ENCODE measurements at places on chromosomes 3 and 15. TPM values are rescaled to one million over a fixed set of nuclear protein-coding genes. Genes with fewer than 3 reads are reported as not detected.

DNA sequence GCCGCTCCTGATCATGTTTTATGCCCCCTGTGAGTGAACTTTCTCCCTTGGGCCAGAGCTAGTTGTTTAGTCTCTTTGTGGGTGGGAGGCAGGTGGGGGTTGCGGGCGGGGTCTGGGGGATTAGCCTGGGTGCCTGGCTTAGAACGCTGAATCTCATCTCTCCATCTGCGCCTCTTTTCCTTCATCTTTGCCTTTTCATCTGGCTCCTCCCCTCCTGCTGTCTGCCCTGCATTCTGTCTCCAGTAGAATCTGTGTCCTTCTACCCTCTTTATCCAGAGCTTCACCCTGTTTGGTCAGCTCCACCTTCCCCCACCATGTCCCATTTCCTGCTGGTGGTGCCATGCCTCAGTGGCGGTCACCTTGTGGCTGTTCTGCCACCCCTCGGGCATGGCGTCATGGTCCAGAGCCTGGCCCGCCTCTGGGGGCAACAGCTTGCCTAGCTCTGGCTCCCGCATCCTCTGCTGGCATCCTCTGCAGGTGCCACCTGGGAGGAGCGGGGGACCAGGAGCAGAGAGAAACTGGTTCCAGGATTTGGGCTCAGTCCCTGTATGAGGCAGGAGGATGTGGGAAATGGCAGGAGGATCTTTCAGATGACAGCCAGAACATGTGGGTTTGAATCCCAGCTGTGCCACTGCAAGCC is 44.3 kb downstream of the PDIA5 start:
- DNase-seq: no peak

DNA sequence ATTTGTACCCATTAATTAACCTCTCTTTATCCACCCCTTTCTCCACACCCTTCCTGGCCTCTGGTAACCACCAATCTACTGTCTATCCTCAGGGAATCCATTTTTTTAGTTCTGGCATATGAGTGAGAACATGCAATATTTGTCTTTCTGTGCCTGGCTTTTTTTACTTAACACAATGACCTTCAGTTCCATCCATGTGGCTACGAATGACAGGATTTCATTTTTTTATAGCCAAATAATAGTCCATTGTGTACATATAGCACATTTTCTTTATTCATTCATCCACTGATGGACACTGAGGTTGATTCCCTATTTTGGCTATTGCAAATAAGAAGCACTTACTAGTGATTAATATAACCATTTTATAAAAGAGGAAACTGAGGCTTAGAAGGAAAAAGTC is 109.9 kb upstream of the NANOGP8 start:
- no peak for DNase-seq

- no peak for DNase-seq
Measured at GRCh38 chr3:129953621-129954020, 20.9 kb upstream of the TRH start.

DNA sequence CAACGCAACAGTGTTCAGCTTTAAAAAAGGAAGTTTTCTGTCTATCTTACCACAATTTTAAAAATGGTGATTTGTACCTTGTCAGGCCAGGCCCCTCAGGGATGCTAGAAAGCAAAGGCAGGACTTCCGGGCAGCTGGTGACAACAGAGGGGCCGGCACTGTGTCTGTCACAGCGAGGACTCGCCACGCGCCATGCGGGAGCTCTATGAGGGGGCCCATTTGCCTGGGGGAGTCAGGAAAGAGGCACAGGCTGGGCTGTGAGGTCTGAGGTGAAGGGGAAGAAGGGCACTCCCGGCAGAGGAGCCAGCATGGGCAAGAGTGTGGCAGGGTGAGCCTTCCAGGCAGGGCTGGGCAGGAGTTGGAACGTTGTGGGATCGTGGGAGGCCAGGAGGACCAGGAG is 7.0 kb downstream of the IQSEC1 start:
- no peak for DNase-seq

GRCh38 chr3:50372349-50372748 is 13.0 kb upstream of the TMEM115 start:
- DNase-seq: no peak

GRCh38 chr15:52078197-52078875 is 34.2 kb downstream of the BCL2L10 start:
- DNase-seq: no peak

- no peak for DNase-seq
Measured at GRCh38 chr15:101324524-101325177, 29.6 kb upstream of the SNRPA1 start.

- no peak for DNase-seq
Measured at GRCh38 chr3:411226-411625, 214.7 kb downstream of the CHL1 start.

- peak; percentile 61 for DNase-seq
Measured at GRCh38 chr3:56869157-56869889, 67.6 kb upstream of the ARHGEF3 start.

DNA sequence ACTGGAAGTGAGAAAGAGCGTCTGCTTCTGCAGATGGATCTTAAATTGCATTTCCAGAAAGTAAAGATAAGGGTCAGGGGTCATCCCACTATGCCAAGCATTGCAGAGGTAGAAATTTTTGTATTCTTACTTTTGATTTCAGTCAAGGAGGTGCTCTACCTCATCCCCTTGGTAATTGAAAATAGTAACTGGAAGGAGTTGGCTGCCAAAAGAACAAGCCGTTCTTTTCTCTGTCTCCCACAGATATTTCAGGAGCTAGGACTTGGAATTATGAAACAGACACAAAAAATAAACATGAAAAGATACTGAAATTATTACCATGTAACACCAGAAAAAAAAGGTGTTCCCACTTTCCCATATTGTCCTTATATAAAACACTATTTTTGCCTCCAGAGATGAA is 309.9 kb upstream of the UMPS start:
- DNase-seq: no peak

GRCh38 chr3:75329476-75330097 is 334.5 kb upstream of the FRG2C start:
- DNase-seq: no peak

DNA sequence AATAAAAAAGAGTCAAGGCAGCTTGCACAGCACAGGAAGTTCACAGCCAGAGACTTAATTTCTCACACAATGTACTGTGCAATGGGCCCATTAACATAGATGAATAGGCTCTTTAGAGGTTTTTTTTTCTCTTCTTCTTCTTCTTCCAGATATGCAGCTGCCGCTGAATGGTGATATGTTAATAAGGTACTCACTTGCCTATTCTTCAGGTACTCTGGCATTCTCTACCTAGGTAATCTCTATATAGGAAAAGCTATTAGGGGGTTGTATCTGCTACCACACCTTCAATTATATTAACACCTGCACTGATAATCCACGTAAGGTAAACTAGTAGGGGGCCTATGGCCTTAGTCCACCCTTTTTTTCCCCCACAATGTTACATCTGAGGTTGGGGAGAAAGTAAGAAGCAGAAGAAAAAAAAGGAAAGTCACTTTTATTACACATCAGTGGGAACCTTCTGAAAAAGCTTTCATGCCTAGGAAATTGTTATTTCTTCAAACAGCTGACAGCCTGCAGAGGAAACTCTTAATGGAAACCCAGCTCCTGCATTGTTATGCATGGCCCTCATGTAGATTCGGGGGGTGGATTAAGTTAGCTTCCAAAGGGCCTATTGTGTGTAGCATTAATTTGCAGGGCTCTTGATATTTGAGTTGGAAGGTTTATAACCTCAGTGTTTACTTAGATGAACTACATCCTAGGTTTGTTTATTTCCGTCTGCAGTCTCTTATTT is 525.5 kb downstream of the ZIC1 start:
- no peak for DNase-seq

- DNase-seq: no peak
Measured at GRCh38 chr3:72204452-72204851, 419.5 kb upstream of the PROK2 start.

DNA sequence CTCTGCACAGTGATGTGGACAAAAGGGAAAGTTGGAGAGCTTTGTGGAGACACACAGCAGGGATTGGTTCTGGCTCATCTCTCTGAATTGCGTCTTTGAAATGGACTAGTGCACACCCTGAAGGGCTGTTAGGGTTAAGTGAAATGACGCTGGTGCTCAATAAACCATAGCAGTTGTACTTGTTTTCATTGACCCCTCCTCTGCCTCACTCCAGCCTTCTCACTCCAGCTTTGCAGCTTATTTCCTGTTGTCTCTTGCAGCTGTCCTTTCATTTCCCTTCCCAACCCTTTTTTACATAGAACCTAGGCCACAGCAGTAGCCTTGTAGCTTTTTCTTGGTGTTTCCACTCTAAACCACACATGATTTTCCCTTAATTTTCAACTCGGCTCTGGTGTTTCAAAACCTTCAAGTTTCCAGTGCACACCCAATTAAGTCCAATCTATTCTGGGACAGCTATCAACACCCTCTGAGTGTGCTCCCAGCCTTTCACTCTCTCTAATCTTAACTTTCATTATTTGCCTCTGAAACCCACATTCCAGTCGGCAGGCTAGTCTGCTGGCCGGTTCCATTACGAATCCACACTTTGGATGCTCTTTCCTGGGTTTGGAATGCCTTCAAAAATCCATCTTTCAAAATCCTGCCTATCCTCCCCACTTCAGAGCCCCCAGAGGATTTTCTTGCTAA is 6.4 kb downstream of the C3orf52 start:
- DNase-seq: no peak

DNA sequence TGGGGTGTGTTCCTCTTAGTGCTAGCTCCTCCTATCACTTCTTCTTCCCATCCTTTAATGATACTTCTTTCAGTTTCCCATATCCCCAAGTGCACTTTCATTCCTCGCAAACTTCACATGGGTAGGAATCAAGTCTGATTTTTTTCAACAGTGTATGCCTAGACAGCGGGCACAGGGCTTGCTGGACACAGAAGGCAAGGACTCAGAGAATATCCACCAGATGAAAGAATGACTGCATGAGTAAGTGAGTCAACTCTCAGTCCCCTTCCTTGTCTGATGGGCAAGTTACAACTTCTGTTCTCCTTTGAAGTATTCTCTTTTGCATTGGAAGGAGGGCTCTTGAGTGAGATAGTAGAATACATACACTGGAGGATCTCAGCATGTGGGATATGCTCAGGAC is 3.1 kb upstream of the SQOR start:
- no peak for DNase-seq

DNA sequence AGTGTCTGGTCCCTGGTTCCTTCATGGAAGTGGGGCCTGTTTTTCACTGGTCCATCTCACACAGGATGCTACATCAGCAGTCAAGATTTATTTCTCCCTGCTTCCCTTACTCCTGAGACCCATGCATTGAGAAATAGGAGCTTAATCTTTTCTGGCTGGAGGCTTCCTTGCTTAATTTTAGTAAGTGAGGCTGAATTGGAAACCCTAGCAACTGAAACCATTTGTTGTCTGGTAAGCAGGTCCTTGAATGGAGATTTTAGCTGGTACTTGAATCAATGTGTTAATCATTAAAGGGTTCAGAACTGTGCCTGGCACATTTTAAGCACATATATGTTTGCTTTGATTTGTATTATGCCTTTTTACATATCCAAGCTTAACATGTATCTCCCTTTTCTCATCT is 20.2 kb upstream of the MEF2A start:
- DNase-seq: no peak

DNA sequence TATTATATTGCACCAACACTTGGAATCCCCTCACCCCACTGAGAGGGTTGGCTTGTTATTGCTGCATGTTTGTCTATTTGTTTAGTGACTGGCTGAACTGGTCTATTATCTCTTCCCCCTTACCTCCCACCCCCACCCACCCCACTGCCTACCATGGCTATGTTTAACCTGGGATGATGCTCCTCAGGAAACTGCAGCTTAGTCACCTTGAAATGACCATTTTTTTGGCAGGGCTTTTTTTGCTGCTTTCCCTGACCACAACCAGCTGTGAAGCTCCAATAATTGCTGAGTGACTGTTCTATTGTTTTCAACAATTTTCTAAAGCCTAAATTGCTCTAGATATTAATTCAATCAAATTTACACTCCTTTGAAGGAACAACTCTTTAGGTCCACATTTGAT is 137.9 kb upstream of the CADM2 start:
- peak; percentile 62 for DNase-seq

GRCh38 chr3:70554170-70554569 is 241.7 kb upstream of the MDFIC2 start:
- no peak for DNase-seq

GRCh38 chr3:85342915-85343314 is 384.1 kb downstream of the CADM2 start:
- DNase-seq: no peak

DNA sequence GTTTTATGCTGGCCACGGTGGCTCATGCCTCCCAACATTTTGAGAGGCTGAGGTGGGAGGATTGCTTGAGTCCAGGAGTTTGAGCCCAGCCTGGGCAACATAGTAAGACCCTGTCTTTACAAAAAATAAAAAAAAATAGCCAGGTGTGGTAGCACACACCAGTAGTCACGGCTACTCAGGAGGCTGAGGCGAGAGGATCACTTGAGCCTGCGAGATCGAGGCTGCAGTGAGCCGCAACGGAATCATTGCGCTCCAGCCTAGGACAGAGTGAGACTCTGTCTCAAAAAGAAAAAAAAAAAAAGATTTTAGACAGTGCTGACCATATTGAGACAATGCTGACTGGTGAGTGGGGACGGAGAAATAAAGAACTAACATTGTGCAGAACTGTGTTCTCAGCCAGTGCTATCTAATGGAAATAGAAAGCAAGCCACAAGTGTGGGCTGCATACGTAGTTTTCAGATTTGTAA is 67.2 kb downstream of the ST6GAL1 start:
- DNase-seq: no peak

DNA sequence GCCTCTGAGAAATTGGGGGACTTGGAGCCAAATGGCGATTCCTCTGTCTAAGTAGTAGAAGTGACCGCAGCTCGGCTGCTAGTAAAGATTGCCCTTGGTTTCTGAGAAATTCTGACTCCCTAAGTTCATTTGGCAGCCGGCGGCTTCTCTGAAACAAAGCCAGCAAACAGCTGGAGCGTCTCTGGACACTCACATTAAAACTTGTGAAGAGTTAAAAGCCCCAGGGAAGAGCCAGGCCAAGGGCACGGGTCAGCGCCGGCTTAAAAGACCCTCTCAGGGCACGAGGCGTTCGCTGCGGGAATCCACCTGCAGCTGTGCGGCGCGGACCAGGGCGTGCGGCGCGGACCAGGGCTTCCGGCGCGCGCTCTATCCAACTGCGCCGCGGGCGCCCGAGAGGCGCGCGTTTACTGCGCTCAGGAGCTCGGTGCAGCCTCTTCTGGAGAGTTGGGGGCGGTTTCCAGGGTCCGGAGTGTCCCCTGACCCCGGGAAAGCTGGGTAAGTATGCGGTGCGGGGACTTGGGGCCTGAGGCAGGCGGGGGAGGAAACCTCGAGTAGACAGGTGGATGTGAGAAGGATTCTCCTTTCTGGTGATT is at the start of gene COL6A5:
Gene COL6A5, plus strand, starts transcription at position 186 of the 593 bp plus-strand sequence. CDS start 27,967 bp downstream, outside the sequence.
- no peak for DNase-seq

Gene GPR149
- not detected for total RNA-seq

Gene LNP1
- 5.2 TPM for total RNA-seq

Gene CACNA2D2
- 0.56 TPM for total RNA-seq

Gene THOC7
- total RNA-seq: 96.4 TPM

Gene TUSC7
- total RNA-seq: not detected

Gene IL5RA
- total RNA-seq: not detected

Gene MON1A
- 24.0 TPM for total RNA-seq

Gene PPP2R3A
- 26.7 TPM for total RNA-seq

Gene TRIM69
- total RNA-seq: 6.2 TPM

Gene SLC12A8
- total RNA-seq: 4.8 TPM
